ENCODE measurements at places on chromosomes 7 and 10.

- DNase-seq: no peak
Observed at GRCh38 chr7:148334959-148335577, 255.5 kb upstream of the C7orf33 start.

DNA sequence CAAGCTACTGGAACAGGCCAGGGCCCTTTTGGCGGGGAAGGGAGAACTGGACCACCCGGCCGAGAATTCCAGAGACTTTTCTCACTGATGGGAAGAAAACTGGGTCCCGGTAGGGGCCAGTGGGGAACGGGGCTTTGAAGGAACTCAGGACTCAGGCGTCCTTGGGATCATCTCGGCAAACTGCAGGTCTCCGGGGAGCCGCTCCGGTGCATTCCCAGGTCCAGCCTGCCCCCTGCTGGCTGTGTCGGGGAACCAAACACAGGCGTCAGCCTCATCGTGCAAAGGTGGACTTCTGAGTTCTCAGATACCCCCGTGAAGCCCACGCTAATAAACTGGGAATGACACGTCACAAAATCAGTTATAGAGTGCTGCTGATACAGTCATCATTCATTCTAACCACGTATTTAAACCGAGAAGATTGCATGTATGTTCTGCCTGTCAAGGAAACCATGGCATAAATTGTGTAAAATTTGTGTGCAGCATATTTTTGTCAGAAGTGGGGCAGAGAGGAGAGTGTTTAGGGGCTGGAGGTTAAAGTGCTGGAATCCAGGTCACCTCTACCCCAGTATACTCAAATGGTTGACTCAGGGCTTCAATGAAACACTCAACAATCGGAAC is 76.1 kb upstream of the CPXM2 start:
- no peak for DNase-seq

GRCh38 chr7:157010588-157011332 is at the start of gene MNX1:
TSS of gene MNX1 (minus strand) at chr7:157010663. CDS start at chr7:157010350, 313 bp downstream.
- DNase-seq: no peak

- DNase-seq: peak; percentile 67
Observed at GRCh38 chr7:39746103-39746819, 122.9 kb downstream of the RALA start.

DNA sequence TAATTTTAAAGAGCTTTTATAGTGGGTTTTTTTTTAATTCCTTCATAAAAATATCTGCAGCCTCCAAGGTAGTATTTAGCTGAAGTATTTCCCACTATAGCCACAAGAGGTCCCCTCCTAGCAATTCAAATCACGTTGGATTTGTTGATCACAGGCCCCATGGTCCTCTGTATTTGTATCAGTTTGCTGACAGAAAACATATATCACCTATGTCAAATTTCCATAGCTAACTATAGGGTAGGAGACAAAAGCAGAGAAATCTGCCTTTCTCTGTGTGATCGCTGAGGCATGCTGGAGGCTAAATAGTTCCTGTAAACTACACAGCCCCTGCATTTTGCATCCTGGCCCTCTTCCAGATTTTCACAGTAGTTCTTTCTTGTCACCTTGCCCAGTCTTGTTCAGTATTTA is 1.7 kb upstream of the CTNNA3 start:
- peak; percentile 14 for DNase-seq

- DNase-seq: no peak
Observed at GRCh38 chr7:259191-259505, 30.8 kb upstream of the FOXL3 start.

DNA sequence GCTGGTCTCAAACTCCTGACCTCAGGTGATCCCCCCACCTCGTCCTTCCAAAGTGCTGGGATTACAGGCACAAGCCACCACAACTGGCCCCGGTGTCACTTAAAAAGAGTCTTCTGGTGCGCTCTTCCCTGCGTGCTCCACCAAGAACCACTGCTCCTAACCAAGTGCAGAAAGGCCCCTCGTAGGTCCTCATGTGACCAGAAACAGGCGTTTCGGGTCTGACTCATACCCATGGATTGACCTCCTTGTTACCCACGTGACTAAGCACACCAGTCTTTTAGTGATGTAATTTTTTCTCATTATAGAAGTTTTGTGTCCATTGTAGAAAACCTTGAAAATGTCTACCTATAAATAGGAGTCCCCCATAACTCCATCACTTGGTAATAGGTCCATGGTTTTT is 13.9 kb downstream of the FKBP6 start:
- DNase-seq: no peak

DNA sequence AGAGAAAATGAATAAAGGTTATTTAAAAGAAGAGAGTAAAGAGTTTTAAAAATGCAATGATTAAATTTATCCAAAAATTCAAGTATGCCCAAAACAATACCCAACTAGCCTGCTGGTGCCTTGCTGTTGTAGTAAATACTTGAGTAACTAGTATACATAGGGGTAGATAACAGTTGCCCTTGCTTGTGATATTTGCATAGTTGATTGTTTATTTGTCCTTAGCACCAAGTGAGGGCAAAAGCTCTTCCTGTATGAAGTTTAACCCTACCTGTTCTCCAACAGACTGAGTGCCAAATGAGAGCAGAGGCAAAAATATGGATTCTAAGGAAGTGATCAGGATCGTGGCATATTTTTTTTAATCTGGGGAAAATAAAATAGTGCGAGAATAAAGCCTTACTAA is 85.0 kb downstream of the PTN start:
- DNase-seq: no peak

DNA sequence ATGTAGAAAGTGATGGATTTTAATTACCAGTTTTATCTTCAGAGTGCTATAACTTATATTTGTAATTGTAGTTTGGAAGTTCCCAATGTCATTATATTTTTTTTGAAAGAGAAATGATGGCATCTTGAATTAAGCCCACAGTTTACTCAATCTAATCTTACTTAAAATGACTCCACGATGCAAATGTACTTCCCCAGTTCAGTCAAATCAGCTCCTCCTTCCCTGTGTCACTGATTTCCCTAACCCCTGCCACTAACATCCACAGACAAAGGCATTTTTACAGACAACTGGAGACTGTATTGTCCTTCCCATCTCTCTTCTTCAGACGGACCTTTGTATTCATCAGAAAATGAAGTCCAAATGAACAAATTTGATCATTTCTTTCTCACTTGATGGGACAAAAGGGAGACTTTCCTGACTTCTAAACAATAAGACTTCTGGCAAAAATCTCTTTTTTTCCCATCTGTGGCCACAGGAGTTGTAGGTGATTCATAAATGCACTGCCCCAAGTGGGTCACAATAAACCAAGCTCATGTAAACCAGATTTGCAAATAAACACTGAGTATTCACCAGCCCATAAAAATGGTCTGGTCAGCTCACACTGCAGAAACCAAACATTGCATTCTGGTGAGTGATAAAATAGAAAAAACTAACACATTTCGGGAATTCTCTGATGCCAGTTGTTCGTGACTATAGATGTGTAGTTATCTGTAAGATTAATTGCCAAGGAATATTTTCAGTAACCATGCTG is 162.9 kb downstream of the FANK1 start:
- peak; percentile 65 for DNase-seq

DNA sequence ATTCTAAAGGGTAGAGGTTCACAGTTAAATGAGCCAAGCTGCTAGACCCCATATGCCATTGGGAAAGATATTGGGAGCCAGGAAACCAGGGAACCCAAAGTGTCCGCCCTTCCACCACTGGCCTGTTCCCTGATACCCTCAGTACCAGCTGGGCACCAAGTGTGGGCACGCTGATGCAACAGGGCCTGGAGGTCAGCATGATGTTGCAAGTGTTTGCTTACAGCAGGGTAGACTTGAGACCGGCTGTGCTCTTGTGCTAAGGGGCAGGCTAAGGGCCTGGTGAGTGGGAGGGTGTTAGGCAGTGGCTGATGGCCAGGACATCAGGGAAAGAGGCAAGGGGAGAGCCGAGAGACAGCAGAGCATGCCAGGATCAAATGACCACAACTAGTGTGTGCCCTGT is 21.0 kb upstream of the MYL7 start:
- DNase-seq: no peak

DNA sequence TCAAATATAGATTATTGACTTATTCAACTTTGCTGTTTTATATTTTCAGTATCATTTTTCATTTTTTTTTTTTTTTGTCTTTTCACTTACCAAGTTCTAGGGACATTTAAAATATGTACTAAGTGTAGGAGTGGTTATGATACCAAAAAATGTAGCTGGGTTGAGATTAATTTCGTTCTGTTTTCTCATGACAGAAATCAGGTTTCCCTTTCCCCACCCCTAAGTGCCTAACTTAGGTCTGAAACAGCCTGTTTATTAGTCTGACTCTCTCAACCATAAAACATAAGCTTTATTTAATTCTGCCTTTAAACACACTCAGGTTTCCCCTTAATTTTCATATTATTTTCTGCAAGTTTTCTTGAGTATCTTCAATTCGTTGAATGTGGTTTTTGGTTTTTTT is 22.1 kb downstream of the TMEM106B start:
- DNase-seq: no peak

- no peak for DNase-seq
Observed at GRCh38 chr10:117094856-117095255, 43.2 kb downstream of the VAX1 start.

GRCh38 chr10:29703271-29703670 is 68.5 kb upstream of the SVIL start:
- no peak for DNase-seq

GRCh38 chr10:100907773-100908363 is 4.9 kb upstream of the SLF2 start:
- no peak for DNase-seq
